ENCODE measurements at places on chromosomes 16 and 17.
A peak's percentile ranks its signal among the peaks of the same experiment; 100 is the strongest.

DNA sequence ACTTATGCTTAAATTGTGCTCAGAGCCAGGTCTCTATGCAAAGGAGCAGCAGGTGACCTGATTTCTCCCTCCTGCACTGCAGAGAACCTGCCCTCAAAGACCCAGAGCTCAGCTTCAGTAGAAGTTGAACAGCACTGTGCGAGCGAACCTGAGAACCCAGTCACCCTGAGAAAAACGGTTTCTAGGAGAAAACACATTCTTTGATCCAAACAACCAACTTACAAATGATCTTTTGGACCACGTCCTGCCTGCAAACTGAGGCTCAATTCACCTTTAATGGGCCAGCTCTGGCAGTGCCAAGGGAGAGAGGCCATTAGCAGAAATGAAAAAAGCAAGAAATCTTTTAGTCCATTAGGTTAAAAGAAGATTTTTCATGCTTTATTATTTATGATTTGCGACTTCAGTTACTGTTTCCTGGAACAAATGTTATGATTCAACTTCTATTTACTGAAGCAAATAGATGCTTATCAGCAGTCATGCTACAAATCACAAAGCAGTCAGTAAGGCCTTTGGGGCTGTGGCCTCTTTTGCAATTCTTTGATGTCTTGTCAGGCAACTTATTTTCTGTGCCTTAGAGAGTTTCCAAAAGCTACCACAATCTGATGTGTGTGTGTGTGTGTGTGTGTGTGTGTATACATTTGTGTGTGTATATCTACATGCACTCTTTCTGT, 65.7 kb upstream of the LRRC37A3 start:
- peak; percentile 56 for DNase-seq

- DNase-seq = no peak
These were observed 52.8 kb downstream of the CDH11 start for GRCh38 chr16:65069065-65069464.

DNA sequence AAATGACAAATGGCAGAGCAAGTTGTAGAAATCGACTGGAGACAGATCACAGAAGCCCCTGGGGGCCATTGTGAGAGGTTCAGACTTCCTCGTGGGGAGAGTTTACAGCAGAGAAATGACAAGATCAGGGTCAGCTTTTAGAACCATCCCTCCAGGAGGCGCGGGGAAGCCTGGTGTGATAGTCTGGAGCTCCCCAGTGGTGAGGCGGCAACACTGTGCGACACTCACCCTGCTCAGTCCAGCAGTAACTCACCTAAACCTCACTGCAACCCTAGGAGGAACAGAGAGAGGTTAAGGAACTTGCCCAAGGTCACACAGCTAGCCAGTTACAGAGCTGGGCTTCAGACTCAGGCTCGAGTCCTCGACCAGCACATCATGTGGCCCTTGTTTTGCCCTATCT, 123.4 kb upstream of the IRX3 start:
- DNase-seq = no peak

- no peak for DNase-seq
These were observed 2.2 kb downstream of the C16orf92 start for GRCh38 chr16:30025156-30025555.

DNA sequence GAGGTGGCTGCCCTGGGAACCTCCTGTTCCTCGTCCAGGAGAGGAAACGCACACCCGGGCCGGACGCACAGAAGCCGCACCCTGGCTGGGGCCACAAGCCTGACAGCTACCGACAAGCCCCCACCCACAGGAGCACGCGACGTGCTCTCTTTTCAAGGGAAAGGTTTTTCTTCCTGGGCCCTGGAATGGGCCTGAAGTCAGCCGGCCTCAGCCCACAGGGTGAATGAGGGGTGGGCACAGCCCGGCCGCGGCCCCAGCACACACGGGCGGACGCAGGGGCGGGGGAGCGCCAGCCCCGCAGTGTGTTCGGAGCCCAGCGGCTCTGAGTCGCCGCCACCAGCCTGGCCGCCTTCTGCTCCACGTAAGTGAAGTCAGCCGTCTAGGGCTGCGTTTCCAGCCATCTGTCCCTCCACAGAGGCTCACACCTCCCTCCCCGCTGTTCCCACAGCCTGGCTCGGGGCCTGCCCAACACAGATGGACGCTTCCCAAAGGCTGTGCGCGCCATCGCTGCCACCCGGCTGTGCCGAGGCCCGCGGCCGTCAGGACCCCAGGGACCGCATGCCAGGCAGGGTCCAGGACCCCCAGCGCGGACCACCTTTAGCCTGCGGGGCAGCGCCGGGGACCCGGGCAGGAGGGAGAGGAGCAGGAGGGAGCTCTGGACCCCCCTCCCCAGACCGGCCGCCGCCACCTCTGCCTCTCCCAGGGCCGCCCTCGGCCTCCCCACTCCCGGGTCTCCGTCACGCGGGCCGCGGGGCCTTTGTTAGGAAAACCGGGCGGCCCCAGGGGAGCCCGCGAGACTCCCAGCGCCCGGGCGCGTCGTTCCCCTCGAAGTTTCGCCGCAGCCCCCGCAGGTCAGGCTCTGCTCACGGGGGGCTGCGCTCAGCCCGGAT, 36.8 kb downstream of the CBFA2T3 start:
- peak; percentile 52 for DNase-seq
